Activated gamma-delta T cell treated with anti-CD3 and anti-CD28 coated beads, Interleukin-2, amount 50 U/mL, for 16 hours (primary cell): ENCODE measurements at places on chromosomes 5 and 9.
A peak's percentile ranks its signal among the peaks of the same experiment; 100 is the strongest.

- no peak for DNase-seq
Measured at GRCh38 chr9:96305171-96305570, 3.2 kb upstream of the HSD17B3 start.

GRCh38 chr5:134071614-134072207 lies 42.8 kb upstream of the TCF7 start:
- no peak for DNase-seq

GRCh38 chr9:33140401-33141360 lies 26.5 kb downstream of the B4GALT1 start:
- DNase-seq = no peak

- DNase-seq = no peak
Measured at GRCh38 chr5:148623741-148624140, 30.6 kb downstream of the HTR4 start.

DNA sequence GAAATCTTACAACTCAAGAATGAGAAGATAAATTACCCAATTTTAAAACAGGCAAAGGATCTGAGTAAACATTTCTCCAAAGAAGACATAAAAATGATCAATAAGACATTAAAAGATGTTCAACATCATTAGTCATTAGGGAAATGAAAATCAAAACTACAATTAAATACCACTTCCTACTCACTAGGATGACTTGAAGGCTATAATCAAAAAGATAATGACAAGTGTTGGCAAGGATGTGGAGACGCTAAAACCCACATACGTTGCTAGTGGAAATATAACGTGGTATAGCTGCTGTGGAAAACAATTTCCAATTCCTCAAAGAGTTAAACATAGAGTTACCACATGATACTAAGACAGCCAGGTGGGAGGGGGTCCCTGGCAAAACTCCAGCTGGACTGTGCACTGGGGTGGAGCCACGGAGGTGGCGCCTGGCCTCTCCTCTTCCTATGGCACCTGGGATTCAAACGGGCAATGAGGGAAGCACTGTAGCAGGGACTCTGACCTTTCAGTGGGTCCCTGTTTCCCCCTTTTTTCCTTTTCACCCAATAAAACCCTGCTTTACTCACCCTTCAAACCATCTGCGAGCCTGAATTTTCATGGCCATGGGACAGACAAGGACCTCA lies 5.9 kb downstream of the ARSB start:
- DNase-seq = no peak

DNA sequence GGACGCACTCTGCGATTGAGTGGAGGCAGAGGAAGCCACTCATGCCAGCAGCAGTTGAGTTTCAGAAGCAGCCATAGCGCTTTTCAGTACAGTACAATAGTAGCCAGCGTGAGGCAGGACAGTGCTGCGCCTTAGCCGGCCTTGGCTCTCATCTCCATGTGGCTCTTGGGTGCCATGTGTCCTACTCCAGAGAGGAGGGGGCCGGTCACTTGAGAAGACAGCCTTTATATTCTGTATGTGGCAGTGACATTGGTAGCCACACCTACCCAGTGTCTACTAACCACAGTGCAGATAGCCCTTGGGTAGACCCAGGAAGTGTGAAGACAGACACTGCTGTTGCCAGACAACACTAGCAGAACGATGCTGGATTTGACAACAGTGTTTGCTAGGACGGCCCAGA lies 42.3 kb downstream of the FAM78A start:
- DNase-seq = no peak

GRCh38 chr5:1121044-1121443 lies 9.2 kb upstream of the SLC12A7 start:
- no peak for DNase-seq

DNA sequence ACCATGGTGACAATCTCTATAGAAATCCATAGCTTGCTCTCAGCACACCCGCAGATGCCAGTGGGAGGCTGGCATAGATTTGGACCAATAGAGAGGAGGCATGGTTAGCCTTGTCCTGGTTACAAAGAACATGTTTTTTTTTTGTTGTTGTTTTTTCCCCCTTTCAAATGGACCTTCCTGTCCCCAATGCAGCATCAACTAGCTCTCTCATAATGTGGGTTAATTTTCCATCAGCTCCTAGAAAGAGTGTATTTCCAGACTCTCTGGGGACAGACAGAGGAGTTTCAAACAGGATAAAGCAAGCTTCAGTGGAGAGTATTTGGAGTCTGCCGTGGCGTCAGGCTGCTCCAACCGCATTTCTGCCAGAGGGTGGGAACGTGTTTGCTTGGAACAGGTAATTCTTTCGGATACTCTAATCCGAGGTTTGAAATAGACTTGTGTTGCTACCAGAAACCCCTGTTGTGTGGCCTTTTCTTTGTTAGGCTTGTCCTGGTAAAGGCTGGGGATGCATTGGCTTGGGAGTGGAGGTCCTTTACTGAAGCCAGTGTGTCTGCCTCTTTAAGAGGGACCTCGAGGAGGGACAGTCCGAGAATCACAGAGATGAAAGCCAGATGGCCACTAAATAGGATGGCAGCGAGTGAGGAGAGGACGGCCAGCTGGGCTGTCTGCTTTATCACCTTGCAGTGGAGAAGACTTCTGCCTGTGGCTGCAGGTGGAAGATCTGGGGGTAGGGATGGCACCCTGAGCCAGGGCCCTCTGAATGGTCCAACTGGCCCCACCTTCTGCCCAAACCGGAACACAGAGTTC lies 130.5 kb upstream of the CPEB4 start:
- DNase-seq = no peak

- DNase-seq = no peak
Measured at GRCh38 chr5:150283904-150284303, 5.7 kb downstream of the CAMK2A start.

DNA sequence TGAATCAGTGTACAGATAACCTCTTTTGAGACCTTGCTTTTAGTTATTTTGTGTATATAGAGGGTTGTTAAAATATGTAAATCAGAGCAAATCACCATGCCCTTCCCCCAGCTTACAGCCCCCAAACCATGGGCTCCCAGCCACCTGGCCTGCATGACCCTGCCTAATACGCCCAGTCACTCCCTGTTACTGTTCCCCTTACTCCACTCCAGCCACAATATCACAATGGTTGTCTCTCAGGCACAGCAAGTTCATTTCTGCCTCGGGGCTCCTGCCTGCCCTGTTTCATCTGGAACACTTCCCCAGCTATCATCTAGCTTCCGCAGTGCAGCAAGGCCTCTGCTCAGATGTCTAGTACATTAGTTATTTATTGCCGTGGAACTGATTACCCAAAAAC lies 5.0 kb upstream of the CARD19 start:
- no peak for DNase-seq

DNA sequence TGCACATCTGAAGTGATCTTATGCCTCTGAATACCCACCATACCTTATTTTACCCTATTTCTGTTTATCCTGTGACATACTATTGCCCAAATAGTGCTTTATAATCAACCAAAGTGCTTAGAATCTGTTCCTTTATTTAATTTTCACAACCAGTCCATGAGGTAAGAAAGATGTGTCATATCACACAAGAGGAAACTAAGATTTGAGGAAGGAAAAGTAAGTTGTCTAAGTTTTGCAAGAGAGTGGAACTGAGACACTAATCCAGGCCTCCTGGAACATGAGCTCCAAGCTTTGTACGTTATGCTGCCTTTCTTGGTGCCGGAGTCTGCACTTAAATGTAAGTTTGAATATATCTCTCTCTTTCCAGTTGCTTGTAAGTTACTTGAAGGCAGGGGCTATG lies 17.2 kb downstream of the KDM3B start:
- DNase-seq = no peak

GRCh38 chr5:73994963-73995362 lies 369.0 kb downstream of the ARHGEF28 start:
- DNase-seq = no peak

GRCh38 chr9:70639853-70640814 lies 225.7 kb upstream of the KLF9 start:
- no peak for DNase-seq

- DNase-seq = no peak
Measured at GRCh38 chr9:91349115-91349555, 12.6 kb downstream of the AUH start.

DNA sequence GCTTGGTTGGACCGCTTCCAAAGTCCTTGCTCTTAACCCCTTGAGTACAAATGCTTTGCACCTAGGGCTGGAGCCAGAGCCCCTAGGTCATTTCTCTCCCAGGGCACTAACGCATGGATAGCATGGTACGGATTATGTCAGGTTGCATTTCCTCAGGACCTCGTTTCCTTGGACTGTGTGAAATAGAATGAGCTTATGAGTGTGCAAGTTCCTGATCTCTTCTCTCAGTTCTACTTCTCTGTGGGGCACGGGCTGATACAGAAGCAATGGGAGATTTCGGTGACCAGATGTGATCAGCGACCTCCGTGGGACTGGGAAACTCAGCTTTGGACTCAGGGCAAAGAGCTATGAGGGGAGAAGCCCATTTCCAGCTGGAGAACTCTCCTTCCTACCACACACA lies 14.2 kb downstream of the SPARC start:
- no peak for DNase-seq

- DNase-seq = peak; percentile 28
Measured at GRCh38 chr5:88729084-88729828, 153.7 kb downstream of the MEF2C start.
